Activated CD4-positive, alpha-beta T cell treated with anti-CD3 and anti-CD28 coated beads for 4 hours (primary cell): ENCODE measurements at places on chromosomes 1 and 21.

DNA sequence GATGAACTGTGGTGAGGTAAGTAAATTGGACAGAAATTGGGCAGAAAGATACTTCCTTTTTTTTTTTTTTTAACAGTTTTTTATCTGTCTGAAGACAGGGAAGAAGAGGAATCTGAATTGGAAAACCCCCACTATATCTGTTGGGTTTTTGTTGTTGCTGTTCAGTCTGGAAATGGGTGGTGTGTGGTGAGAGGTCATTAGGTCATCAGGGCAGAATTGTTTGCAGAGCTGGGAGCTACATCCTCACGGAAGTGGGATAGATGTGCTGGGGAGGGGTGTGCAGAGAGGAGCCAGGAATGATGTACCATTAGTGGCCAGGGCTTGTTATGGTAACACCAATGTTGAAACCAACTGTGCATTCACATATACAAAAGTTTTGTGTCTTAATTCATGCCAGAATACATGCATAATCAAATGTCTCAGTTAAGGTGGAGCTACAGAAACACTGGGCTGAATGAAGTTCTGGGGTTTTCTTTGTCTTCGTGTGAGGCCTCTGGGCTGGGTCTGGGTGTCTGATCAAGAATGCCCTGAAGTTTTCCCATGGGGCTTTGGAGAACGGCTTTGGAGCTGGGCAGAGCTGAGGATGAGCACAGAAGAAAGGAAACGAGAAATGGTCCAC, 12.4 kb downstream of the USP25 start:
- no peak for DNase-seq

DNA sequence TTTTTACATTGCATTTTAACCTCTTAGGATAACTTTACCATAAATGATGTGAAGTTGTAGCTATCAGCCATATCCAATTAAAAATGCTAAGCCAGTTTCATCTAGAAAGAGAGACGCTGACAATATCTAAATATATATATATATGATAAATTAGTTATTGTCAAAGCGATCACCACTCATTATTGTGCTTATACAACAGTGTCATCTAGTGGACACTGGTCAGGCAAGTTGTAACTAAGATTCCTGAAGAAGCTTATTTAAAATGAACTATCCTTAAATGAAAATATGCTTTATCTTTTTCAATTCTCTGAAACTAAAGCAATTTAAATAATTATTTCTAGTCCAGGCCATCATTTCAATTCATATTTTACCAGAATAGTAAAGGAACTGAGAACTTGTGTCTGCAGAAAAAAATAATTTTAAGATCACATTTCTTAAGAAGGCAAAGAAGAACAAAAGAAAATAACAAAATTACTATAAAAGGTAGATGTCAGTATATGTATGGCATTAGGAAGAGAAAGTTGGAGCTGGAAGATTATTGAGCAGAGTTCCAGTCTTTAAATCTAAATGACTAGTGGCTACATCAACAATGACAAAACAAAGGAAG, 193.3 kb upstream of the SNX7 start:
- no peak for DNase-seq

DNA sequence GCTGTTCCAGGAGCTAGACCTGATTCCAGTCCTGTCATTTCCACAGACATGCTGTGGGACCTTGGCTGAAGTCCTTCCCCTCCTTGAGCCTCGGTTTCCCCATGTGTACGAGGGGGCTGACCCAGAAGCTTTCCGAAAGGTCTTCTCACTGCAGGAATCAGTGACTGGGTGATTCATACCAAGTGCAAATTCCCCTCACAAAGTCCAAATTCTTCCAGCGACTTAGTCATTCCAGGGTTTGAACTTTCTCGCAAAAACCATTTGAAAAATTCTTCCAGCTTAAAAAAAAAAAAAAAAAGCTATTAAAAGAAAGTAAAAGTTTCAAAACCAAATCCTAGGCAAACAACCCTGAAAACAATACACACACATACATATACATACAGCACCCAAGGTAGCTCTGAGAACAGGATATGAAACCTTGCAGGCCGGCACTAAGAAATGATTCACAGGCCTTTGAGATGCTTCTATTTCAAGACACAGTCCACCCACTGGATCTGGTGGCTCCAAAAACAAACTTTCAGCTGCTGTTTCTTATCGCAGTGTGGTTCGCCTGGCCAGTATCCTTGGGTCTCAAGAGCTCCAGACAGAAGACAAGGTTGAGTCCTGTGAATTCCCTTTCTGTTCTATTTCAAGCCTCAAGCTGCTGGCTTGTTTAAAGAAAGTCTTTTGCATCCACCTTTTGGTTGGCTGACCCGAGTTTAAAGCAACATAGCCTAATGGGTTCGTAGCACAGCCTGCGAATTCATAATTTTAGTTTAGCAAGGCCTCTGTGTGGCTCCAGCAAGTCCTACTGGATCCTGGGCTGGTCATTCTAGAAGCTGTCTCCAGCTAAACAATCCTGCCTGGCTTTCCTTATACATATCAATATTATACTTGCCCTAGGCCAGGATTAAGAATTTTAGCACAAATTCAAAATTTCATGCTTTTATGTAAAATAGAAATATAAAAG, 18.0 kb upstream of the ID3 start:
- peak; percentile 30 for DNase-seq

DNA sequence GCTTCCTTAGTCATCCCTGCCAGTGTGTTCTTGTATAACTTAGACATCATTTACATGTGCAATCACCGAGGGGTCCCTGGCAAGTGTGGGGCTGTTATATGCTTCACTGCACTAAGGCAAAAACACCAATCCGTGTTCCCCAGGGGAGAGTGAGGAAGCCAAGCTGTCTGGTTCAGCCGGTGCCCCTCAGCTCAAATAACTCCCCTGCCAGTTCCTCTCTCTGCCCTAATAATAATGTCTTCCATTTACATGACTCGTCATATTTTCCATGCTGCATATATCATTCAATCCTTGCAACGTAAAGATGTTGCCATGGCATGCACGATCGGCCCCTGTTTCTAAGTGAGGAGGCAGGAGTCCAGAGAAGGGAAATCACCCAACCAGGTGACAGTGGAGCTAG, 24.4 kb upstream of the NDC1 start:
- DNase-seq = no peak
